Activated CD8-positive, alpha-beta memory T cell treated with anti-CD3 and anti-CD28 coated beads for 4 hours (primary cell): ENCODE measurements at places on chromosomes 5 and 9.

GRCh38 chr9:75461183-75461582 is 372.9 kb downstream of the OSTF1 start:
- DNase-seq = no peak

DNA sequence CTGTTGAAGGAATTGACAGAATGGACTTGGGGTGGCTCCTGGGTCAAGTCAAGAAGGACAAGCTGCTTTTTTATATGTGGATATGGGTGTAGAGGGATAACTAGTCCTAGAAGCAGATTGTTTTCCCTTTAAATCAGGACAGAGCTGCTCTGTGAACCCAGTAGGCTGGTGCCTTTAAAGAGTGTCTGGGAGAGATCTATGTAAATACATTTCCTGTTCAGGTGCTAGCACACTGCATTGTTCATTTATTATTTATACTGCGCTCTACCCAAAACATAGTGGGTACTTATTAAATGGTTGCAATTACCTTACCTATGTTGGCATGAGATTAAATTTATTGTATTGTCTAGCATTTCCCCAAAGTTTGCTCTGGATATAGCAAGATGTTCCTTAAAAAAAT is 86.6 kb upstream of the EQTN start:
- DNase-seq = no peak

- no peak for DNase-seq
Observed at GRCh38 chr9:129076640-129077037, 4.3 kb upstream of the DOLPP1 start.

DNA sequence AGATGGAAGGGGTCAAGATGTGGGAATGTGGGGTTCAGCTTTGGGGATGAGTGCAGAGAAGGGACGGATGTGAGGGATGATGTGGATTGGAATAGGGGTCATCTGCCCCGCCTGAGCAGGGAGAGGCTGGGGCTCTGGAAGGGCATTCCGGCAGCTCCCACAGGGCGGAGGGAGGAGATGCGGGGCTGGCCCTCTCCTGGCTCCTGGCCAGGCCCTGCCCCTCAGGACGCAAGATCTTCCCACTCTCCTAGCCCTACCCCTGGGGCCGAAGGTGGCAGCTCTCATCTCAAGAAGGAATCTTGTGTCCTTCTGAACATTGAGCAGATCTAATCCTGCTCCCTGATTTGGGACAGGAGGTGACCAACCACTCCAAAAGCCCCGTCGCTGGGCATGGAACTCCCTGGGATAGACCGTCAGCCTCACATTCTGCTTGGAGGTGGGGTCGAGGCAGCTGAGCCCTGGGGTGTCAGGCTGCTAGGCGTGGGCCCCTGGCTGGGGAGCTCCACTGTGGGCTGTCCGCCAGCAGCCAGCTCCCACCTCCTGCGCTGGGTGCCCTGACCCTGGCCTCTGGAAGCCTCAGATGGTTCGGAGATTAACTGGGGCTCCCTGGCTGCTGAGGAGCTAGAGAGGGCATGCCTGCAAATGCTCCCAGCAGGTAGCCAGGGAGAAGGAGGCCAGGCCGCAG is 125.2 kb downstream of the ZNF354C start:
- DNase-seq = no peak

- DNase-seq = no peak
Observed at GRCh38 chr9:33378121-33378795, 24.1 kb downstream of the AQP7 start.

- DNase-seq = no peak
Observed at GRCh38 chr5:142057697-142058056, 44.9 kb upstream of the GNPDA1 start.

DNA sequence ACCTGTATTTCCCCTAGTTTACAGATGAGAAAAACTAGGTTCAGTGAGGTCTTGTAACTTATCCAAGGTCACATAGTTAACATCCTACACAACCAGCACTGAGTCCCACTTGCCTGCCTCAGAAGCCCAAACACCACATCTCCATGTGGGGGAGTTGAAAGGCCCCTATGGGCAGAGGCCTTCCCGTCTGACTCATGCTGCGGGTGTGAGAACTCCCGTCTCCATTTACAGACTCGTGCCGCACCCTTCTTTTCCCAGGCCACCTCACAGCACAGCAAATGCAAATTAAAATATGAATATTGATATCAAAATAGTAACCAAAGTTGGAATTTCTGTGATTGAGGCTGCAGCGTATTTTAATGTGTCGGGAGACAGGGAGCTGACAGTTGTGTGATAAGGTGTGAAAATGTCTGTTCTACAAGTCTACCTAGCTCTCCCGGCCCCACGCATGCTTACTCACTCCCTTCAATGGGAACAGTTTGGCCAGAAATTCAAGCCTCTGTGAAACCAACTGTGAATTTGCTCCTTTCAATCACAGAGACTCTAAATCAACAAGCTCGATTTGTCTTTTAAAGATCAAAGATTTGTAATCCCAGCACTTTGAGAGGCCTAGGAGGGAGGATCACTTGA is 90.1 kb downstream of the CRB2 start:
- no peak for DNase-seq
